RPMI7951 (cell line): ENCODE measurements at places on chromosomes 1 and 21.

GRCh38 chr1:1305300-1306069, 2.2 kb downstream of the ACAP3 start:
- DNase-seq: peak; percentile 85

DNA sequence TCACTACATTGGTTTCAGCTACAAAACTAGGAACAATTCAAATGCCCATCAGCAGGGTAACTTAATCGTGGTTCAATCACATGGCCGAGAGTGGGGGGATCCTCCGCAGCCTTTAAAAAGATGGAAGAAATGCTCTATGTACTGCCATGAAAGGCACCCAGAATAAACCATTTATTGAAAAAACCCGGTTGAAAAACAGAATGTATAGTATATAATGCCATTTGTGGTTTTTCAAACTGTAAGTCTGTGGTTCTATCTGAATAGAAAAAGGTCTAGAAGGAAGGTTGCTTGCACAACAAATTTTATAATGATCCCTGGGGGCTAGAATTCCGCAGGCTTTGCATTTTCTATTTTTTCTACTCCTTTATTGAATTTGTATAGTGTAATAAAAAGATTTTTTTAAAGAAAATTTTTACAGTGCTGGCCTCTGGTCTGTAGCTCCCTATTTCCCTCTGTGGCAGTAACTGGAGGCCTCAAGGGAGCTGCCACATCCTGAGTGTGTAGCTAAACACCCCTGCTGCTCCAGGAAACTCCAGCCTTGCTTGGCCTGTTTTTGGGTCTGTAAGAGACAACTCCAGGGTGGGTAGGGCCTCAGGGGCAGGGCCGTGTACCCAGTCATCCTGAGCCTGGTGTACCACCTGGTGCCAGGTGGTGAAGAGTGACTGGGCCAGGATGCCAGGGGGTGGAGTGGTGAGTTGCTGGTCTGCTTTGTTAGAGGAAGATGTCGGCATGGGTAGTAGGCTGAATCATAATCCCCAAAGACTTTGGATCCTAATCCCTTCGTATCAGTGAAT, 51.5 kb upstream of the EPS8L3 start:
- no peak for DNase-seq

- no peak for DNase-seq
These were observed 59.6 kb downstream of the CAPZB start for GRCh38 chr1:19425646-19426239.

GRCh38 chr1:12076425-12077005, 13.4 kb downstream of the TNFRSF8 start:
- no peak for DNase-seq

- no peak for DNase-seq
These were observed 49.2 kb upstream of the NFASC start for GRCh38 chr1:204821476-204821875.

- DNase-seq: no peak
These were observed 19.7 kb downstream of the EXOC8 start for GRCh38 chr1:231318015-231318355.

- DNase-seq: no peak
These were observed 24.7 kb downstream of the RGS13 start for GRCh38 chr1:192660613-192661012.

DNA sequence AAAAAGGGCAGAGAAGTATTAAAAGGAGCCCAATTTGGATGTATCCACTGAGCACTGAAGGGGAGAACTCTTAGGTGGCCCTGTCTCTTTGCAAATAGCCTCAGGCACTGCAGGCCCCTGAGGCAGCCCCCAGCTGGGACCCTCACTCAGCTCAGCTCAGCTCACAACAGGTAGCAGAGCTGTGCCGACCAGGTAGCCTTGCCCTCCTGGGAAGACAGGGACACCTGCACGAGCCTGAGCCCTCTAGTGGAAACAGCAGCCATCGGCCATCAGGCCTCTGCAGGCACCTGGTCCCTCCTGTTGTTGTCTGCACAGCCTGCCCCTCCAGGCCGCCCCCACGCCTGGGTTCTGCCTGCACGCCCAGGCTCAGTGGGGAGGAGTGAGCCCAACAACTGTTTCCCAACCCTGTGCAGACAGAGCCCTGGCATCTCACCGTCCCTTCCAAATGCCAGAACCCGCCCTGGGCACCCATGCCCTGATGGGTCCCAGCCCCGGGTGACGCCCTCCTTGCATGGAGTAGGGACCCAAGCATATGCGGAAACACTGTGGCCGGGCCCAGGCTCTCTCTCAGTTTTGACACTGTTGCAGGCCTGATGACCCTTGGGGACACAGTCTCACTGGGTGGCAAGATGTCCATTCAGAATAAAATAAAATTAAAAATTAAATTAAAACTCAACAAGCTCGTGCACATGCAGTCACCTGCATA, 60.0 kb upstream of the AJAP1 start:
- DNase-seq: no peak

GRCh38 chr1:42646056-42646455, 12.2 kb upstream of the PPIH start:
- DNase-seq: peak; percentile 27

- DNase-seq: no peak
These were observed 18.4 kb downstream of the DYNLT5 start for GRCh38 chr1:66770694-66771093.

- peak; percentile 66 for DNase-seq
These were observed at the start of gene MEX3A for GRCh38 chr1:156082309-156083091. MEX3A (minus strand) TSS chr1:156082465; CDS start chr1:156081998, 467 bp downstream.

DNA sequence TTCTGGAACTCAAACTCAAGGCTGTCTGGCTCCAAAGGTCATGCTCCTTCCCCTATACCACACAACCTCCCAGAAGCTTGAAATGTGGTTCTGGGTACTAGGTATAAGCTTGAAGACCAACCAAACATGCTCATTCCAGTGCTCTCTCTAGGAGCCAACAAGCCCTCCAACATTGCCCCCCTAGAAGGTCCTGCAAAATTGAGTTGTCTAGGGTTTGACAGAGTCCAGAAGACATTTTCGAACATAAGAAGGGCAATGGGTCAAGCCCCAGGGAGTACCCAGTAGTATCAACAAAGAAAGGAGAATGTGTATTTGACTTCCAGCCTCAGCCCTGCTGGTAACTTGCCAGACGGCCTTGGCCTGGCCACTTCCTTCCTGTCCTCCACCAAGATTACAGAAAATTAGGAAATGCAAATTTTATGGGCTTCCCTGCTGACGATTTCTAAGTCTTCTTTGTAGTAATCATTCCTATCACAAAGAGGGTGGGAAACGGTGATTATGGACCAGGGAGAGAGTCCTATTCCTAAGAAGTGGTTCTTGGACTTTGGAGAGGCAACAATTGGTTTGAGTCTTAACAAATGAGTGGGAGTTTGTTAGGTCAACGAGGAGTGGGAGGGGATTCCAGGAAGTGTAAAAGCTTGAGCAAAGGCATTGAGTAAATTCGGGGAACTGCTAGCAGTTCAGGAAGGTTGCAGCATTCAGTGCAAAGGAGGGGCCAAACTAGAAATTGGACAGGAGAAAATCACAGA, 18.7 kb upstream of the SLAMF1 start:
- no peak for DNase-seq

- DNase-seq: no peak
These were observed 141.3 kb downstream of the ATG4C start for GRCh38 chr1:62924983-62925790.

GRCh38 chr1:50452700-50453099, 29.5 kb upstream of the DMRTA2 start:
- DNase-seq: no peak

GRCh38 chr1:33255347-33256220, 708 bp upstream of the ZNF362 start:
- DNase-seq: peak; percentile 77

DNA sequence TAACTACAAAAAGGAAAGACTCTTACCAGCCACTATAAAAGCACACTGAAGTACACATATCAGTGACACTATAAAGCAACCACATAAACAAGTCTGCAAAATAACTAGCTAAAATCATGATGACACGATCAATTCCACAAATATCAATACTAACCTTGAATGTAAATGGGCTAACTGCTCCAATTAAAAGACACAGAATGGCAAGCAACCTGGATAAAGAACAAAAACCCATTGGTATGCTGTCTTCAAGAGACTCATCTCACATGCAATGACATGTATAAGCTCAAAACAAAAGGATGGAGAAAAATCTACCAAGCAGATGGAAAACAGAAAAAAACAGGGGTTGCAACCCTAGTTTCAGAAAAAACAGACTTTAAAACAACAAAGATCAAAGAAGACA, 59.7 kb upstream of the LYPLAL1 start:
- DNase-seq: no peak

DNA sequence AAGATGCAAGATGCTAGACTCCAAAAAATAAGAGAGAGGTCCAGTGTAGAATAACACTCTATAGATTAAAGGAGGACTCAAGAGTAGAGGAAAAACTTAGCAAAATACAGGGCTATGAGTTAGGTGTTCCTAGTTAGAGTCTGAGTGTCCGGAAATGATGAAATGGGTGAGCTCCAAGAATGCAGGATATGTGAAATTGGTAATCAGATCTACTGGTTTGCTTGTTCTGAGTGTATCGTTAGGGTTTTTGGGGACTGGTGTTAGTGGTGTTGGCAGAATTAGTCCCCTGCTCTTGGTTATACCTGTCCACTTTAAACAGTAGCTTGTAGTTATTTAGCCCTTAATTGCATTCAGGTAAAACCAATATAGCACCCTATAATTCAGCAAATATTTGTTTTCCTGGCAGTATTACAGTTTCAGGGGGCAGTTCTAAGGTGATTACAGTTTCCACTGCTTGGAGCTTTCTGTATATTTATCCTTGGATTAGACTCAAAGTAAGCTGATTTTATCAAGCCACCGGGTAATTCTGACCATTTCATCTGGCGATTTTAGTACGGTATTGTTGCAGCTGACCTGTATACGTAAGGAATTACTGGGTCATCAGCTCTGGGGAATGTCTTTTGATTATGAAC, 332.7 kb downstream of the CHRM3 start:
- no peak for DNase-seq

DNA sequence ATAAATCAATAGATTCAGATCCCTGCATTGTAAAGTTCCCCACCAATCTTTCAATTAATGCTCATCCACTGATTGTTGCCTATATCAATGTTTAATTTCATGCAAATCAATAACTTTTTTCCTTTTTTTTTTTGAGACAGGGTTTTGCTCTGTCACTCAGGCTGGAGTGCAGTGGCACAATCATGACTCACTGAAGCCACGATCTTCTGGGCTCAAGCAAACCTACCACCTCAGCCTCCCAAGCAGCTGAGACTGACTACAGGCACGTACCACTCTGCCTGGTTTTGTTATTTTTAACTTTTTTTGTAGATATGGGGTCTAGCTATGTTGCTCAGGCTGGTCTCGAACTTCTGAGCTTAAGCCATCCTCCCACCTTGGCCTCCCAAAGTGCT, 25.7 kb downstream of the DIO1 start:
- DNase-seq: peak; percentile 64
